Activated T-helper 1 cell treated with anti-CD3 and anti-CD28 coated beads, Interleukin-12 subunit alpha, Interleukin-12 subunit beta, Interleukin-2, Interleukin-4 antibody, amounts not matched to agents 30 ng/mL and 10 ng/mL and 1 ng/mL, durations not matched to agents 14 hours and 24 hours and 36 hours (primary cell): ENCODE measurements at places on chromosomes 7 and 10. TPM values are rescaled to one million over a fixed set of nuclear protein-coding genes. Genes with fewer than 3 reads are reported as not detected.

The RELN gene
- total RNA-seq: not detected in 2 replicates

The REPIN1 gene
- total RNA-seq: 67.2 and 67.4 TPM in 2 replicates

The LRRTM3 gene
- total RNA-seq: not detected in 2 replicates

The CISD1 gene
- total RNA-seq: 50.4 and 56.0 TPM in 2 replicates

The OLAH gene
- total RNA-seq: 0.44 and 0.88 TPM in 2 replicates

The ZNF786 gene
- 9.9 and 10.9 TPM in 2 replicates for total RNA-seq

GRCh38 chr7:151390598-151391357 is 19.1 kb downstream of the WDR86 start:
- H3K4me1 ChIP-seq: no peaks in the 10 kb centered on the region
- no peak for DNase-seq
- no peaks in the 10 kb centered on the region for H3K36me3 ChIP-seq
- H3K4me3 ChIP-seq: no peak overlapping the region
- no peak overlapping the region for H3K27ac ChIP-seq

DNA sequence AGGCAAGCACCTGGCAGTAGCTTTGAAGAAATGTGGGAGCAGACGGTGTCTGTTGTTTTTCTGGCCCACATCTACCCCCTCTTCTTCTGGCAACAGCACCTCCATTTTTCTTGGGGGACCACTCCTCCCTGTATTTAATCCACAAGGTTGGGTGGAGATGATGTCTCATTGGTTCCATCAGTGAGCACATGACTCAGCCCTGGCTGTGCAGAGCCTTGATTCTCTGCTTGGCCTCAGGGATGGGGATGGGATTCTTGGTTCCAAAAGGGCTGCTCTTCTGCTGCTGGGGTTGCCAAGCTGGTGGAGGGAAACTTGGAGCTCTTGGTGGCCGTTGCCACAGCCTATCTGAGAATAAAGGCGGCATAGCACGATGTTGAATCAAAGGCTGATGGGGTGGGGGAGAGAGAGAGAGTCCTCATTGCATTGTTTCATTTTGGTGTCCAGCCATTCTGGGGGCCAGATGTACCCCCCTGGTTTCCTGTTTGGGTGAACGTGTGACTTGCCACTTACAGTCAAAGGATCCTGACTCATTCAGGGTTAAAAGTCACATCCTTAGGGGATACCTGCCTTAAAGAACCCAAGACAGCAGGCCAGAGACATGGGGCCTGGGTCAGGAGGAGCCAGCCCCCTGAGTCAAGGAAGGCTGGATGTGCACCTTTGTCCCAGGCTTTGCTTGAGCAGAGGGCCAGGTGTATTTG is 25.9 kb downstream of the GRK5 start:
- no peak for DNase-seq
- no peaks in the 10 kb centered on the region for H3K27me3 ChIP-seq
- H3K36me3 ChIP-seq: peaks cover 33% of the 10 kb centered on the region
- peaks cover 75% of the 10 kb centered on the region for H3K4me1 ChIP-seq

DNA sequence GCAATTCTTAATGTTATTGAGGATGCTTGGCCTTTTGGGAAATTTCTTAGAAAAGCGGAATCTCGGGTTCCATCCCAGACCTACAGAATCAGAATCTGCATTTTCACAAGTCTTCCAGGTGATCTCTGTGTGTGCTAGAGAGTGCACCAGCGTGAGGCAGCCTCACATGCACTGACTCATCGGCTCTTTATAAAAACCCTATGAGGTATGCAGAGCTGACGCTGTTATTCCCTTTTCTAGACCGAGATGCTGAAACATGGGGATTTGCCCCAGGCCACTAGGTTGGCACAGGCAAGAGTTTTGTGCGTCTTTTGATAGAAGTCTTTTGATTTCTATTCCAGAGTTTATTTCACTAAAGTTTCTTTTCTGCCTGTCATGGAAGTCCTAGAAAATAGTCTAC is 61.2 kb downstream of the CDCA7L start:
- H3K36me3 ChIP-seq: no peaks in the 10 kb centered on the region
- no peaks in the 10 kb centered on the region for H3K27me3 ChIP-seq
- no peak overlapping the region for H3K27ac ChIP-seq
- H3K4me3 ChIP-seq: no peak overlapping the region
- DNase-seq: no peak

DNA sequence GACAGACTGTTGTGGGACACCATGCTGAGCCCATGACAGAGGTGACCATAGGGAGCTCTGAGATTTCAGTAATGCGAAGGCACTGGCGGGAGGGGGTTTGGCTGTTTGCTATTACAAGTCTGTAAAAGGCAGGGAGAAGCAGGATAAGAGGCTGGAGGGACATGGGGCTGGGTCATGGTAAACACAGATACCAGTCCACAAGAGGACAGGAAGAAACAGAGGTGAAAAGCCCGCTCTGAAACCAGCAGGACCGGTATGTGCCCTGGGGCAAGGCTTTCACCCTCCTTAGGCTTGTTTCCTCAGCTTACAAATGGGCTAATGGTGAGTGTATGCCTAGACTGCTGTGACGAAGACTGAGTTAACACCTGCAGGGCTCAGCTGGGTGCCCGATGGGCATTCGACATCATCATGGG is 34.1 kb downstream of the ANXA11 start:
- H3K36me3 ChIP-seq: peaks cover 13% of the 10 kb centered on the region
- H3K27ac ChIP-seq: no peak overlapping the region
- H3K27me3 ChIP-seq: no peaks in the 10 kb centered on the region
- no peak overlapping the region for H3K4me3 ChIP-seq

GRCh38 chr10:28985137-28985885 is 303.6 kb upstream of the LYZL1 start:
- no peaks in the 10 kb centered on the region for H3K4me1 ChIP-seq
- H3K36me3 ChIP-seq: no peaks in the 10 kb centered on the region
- no peak overlapping the region for H3K27ac ChIP-seq
- no peaks in the 10 kb centered on the region for H3K27me3 ChIP-seq
- DNase-seq: no peak
- H3K4me3 ChIP-seq: no peak overlapping the region

- no peaks in the 10 kb centered on the region for H3K27me3 ChIP-seq
- no peak overlapping the region for H3K27ac ChIP-seq
- H3K36me3 ChIP-seq: peaks cover 4% of the 10 kb centered on the region
- H3K4me3 ChIP-seq: no peak overlapping the region
These were observed 10.2 kb downstream of the ALKBH4 start for GRCh38 chr7:102454468-102454867.

- H3K4me1 ChIP-seq: no peaks in the 10 kb centered on the region
- DNase-seq: no peak
- no peaks in the 10 kb centered on the region for H3K36me3 ChIP-seq
- no peak overlapping the region for H3K4me3 ChIP-seq
These were observed 12.6 kb upstream of the DNAJC1 start for GRCh38 chr10:22016046-22016705.

- no peak for DNase-seq
- no peak overlapping the region for H3K27ac ChIP-seq
- no peak overlapping the region for H3K4me3 ChIP-seq
- peaks cover 14% of the 10 kb centered on the region for H3K4me1 ChIP-seq
- H3K36me3 ChIP-seq: no peaks in the 10 kb centered on the region
- H3K27me3 ChIP-seq: no peaks in the 10 kb centered on the region
These were observed 36.9 kb upstream of the NPFFR1 start for GRCh38 chr10:70320751-70321150.

DNA sequence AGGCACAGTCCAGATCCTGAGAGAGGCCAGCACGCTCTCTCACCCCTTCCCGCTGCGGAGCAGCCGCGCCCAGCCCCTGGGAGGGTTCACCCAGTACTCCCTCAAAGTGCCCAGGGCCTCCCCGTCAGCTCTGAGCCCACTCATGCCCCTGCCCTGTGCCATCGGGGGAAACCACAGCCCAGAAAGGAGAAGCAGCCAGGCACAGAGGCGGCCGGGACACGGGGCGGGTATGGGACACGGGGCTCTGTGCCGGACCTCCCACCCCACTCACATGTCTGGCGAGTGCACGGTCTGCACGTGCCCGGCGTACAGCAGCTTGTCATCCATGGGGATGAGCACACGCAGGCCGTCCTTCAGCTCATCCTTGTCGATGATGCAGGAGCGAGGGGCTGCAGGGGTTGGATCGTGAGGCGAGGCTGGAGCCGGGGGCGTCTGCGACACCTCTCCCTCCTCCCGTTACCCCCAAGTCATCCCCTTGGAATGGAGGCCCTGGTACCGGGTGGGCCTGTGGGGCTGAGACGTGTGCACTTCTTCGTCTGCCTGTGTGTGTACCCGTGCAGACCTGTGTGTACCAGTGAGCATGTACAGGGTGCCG is 38.2 kb downstream of the SLC29A4 start:
- no peak for DNase-seq
- no peak overlapping the region for H3K4me3 ChIP-seq
- H3K4me1 ChIP-seq: no peaks in the 10 kb centered on the region
